ENCODE measurements at places on chromosomes 4 and X.

GRCh38 chrX:45524296-45524695, 323.6 kb upstream of the DIPK2B start:
- no peak for DNase-seq

- no peak for DNase-seq
These were observed 20.2 kb downstream of the TLR10 start for GRCh38 chr4:38762560-38762959.

GRCh38 chr4:30865691-30866090, 145.5 kb downstream of the PCDH7 start:
- DNase-seq: no peak

DNA sequence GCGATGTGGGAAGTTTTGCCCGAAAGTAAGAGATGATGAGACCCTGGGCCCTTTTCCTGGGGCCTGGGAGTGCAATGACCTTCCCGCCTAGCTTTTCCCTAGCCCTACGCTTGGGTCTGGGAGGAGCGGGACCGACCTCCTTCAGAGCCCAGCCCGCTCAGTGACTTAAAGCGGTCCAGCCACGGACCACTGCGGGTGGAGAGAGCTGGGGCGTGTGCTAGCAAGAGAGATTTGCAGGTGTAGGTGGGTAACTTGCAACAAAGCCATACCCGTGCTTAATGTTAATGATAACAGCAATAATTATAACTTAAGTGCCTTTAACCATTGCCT, 503 bp upstream of the PDE5A start:
- DNase-seq: no peak

GRCh38 chrX:131279617-131280016, 9.5 kb downstream of the IGSF1 start:
- no peak for DNase-seq

- no peak for DNase-seq
These were observed 235.1 kb downstream of the CWH43 start for GRCh38 chr4:49221209-49221608.

DNA sequence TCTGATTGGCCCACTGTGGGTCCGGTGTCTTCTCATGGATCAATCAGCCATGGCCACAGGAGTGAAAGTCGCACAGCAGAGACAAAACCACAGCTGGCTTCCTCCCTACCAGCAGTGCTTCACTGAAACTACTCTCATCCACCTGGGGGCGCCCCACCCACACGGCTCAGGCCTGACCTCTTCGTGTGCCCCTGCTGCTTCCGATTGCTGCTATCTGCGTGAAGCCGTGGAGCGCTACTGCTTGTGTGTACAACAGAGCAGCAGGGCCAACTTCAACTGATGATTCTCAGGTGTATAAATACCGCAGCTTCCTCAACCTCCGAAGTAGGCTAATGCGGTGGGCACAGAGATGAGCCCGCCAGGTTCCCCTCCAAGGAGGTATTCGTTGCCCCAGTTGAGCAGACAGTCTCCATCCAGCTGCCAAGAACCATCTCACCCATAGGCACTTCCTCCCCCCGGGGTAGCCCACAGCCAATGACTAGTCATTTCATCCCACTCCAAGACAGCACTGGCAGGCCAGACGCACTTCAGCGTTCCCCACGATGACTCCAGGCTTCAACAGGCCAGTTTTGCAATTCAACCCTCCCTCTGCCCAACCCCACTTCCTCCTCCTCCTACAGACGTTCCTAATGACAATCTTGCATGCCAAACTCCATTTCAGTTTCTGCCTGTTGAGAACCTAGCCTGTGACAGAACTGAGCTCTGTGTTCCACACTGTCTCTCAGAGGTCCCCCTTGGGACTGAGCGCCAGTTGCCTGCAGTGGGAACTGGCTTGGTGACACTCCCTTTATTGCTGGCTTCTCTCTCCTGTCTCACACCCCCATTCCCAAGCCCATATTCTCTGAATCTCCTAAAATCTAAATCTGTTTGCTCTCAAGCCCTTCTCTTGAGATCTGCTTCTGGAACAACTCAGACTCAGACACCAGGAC, 41.3 kb upstream of the ATP6AP2 start:
- DNase-seq: peak; percentile 13

DNA sequence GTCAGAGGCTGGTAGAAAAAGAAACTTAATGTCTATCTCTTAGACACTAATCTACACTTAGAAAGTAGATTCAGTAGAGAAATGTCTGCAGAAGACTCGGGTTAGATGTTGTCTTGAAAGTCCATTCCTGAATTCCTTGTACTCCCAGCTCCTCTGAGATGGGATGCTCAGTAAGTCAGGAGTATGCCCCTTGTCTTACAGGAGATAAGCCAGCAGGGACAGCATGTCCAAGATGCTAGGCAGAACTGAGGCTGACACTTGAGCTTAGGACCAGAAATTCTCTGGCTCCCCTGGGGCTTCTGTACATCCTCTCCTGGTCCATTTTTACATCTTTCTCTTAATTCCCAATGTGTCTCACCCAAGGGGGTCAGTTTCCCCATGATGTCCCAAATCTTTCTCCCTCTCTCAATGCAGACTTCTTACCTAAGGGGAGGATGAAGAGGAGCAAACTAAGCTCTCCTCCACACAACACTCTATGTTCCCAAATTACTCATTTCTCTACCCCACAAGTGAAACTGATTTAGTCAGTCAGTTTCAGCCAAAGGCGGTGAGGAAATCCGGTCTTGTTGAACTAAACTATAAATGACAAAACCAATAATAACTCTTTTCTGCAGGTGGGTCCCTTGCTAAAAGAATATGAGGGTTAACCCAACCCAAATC, 558.2 kb upstream of the DIPK2B start:
- DNase-seq: no peak

DNA sequence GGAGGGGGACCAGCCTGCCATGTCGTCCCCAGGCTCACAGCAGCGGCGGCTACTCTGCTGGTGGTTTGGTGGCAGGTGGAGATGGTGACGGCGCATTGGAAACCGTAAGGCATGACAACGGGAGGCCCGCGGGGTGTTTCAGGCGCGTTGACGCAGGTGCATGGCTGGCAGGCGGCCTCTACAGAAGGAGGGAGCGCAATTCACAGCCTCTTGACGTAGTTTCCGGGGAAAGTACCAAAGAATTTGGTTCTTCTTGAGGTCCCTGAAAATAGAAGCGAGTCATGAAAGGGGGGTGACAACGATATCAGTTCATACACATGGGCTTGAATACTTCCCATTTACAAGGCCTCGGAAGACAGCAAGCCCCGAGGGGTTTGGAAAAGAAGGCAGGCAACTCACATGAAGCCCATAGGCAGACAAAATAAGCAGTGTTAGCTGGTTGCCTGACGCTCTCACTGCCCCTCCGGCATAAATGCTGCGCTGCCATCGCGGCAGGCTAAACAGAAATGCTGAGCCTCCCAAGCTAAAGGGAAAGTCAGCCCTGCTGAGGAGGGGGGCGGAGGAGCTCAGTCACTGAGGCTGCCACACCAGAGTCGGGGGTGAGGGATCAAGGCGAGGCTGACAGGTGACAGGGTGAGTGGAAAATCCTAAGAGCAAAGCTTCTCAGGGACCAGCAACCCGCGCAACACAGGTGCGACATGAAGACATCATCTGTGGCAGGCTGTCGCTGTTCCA, 52.3 kb upstream of the PDLIM3 start:
- DNase-seq: no peak

GRCh38 chr4:108586778-108587177, 33.6 kb upstream of the RPL34 start:
- no peak for DNase-seq

DNA sequence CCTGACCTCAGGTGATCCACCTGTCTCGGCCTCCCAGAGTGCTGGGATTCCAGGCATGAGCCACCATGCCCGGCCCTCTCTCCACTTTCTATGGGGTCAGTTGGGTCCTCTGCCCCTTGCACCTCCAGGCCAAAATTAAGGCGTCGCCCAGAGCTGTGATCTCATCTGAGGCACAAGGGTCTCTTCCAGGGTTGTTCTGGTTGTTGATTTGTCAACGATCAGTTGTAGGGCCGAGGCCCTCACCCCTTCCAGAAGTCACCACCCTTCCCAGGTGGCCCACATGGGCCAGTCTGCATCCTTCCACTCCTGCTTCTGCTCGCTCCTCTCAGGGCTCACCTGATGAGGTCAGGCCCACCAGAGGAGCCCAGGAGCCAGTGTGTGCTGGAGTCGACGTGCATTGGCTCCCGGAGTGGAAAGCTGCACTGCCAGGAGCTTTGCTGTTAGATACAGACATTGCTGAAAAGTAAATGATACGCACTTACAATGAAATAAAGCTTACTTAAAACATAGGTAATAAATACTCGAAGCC, 14.3 kb upstream of the TMEM271 start:
- DNase-seq: no peak

DNA sequence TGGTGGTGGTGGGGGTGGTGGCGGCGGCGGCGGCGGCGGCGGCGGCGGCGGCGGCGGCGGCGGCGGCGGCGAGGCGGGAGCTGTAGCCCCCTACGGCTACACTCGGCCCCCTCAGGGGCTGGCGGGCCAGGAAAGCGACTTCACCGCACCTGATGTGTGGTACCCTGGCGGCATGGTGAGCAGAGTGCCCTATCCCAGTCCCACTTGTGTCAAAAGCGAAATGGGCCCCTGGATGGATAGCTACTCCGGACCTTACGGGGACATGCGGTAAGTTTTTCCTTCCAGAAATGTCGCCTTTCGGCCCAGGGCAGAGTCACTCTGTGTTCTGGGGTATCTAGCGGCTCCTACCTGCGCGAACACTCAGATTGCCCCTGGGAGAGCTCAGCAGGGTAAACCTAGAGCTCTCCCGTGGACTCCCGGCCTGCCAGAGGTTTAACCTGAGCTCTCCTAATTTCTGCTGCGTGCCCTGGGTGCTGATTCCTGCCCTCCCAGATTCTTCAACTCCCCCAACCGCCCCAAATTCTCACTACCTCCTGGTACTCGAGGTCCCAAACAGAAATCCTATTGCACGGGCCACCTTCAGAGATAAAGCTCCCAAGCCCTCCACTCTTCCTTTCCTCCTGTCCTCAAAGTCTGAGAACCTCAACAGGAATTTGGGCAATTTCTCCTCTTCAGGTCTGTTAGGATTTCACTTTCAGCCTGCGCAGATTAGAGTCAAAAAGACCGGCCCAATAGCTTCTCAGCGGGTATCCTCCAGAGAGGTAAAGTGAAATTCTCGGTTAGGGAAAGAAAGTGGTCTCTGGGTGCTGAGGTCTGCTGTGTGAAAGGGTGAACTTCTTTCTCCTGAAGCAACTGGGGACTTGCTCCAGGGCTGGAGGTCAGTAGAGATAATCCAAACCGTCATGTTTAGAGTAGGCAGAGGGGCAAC, 2.9 kb downstream of the AR start:
- no peak for DNase-seq

DNA sequence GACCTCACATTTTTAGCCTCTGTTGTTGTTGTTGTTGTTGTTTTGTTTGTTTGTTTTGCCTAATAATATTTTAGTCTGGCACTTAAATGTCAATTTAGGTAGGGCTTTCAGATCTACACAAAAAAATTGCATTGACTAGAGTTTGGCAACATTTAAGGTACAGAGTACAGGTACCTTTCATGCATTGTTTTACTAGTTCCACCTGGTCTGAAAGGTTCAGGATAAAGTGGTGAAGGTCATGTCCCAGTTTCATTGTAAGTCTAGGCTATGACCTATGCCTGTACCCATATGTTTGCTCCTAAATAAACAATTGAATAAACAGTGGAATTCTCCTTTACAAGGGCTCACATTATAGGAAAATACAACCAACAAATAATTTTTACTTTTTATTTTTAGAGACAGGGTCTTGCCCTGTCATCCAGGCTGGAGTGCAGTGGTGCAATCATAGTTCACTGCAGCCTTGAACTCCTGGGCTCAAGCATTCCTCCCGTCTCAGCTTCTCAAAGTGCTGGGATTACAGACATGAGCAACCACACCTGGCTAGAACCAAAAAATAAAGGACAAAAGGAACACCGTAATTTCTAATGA, 13.8 kb downstream of the RNF128 start:
- no peak for DNase-seq

GRCh38 chrX:78321809-78322208, 5.6 kb downstream of the CYSLTR1 start:
- DNase-seq: peak; percentile 58

- DNase-seq: no peak
These were observed 81.7 kb downstream of the PWWP3B start for GRCh38 chrX:106249706-106250379.

GRCh38 chr4:178937130-178937529, 1494.9 kb upstream of the AGA start:
- no peak for DNase-seq

GRCh38 chrX:16822723-16823122, 36.5 kb downstream of the TXLNG start:
- no peak for DNase-seq

DNA sequence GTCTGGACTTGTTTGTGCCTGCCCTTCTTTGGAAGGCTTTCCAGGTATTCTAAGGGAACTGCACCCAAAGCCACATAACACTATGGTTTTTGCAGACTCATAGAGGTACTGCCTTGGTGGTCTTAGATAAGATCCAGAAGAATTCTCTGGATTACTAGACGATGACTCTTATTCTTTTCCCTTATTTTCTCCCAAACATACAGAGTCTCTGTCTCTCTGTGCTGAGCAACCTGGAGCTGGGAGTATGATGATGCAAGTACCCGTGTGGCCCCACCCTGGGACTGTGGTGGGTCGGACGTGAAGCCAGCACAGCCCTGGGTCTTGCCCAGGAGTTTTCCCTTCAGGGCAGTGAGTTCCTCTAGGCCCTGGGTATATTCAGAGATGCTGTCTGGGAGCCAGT, 1342.4 kb upstream of the TENM3 start:
- DNase-seq: no peak

DNA sequence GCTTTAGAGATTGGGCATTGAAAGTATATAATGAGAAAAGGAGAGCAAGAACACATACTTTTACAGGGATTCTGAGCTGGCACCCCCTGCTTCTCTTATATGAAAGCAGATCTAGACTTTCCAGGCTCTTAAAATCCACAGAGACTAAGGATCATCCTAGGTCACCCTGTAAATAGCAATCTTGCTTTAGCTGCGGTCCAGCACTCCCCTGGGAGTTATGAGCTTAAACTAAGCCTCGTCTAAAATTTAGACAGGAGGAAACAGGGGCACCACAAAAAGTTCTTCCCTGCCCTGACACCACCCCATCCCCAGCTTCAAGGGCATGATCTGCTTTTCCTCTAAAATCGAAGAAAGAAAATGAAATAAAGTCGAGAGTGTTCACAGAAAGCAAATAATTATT, 143.3 kb upstream of the KCNIP4 start:
- no peak for DNase-seq

DNA sequence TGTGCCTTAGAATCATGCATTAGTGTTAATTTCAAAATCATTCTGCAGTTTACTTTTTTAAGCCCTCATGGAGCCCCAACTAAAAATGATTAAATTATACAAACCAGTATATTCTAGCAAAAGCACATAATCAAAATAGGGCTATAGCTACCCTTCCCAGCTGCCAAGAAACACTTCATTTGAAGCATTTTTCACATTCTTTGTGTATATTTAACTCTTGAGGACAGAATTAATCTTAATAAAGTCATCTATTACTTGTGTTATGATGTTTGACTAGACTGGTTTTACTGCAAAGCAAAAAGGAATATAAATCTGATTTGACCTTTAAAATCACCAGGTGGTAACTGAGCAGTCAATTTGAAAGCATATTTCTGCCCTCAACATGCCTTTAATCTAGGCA, 145.1 kb downstream of the PRDM5 start:
- DNase-seq: no peak

GRCh38 chr4:2289311-2289954, 27.5 kb upstream of the MXD4 start:
- DNase-seq: no peak

GRCh38 chr4:30783751-30784150, 63.6 kb downstream of the PCDH7 start:
- DNase-seq: no peak

Measured in prostate gland (tissue), 2 donors.